Stromal cell of bone marrow (primary cell): ENCODE measurements at places on chromosomes 13 and 19.

GRCh38 chr13:107447591-107447990 lies 767.7 kb downstream of the LIG4 start:
- DNase-seq = no peak

GRCh38 chr19:55623561-55623960 lies 805 bp downstream of the ZNF784 start:
- no peak for DNase-seq

GRCh38 chr13:35787937-35788336 lies 311.4 kb upstream of the MAB21L1 start:
- DNase-seq = no peak

GRCh38 chr19:38946229-38947010 lies 15.7 kb downstream of the MRPS12 start:
- DNase-seq = no peak

DNA sequence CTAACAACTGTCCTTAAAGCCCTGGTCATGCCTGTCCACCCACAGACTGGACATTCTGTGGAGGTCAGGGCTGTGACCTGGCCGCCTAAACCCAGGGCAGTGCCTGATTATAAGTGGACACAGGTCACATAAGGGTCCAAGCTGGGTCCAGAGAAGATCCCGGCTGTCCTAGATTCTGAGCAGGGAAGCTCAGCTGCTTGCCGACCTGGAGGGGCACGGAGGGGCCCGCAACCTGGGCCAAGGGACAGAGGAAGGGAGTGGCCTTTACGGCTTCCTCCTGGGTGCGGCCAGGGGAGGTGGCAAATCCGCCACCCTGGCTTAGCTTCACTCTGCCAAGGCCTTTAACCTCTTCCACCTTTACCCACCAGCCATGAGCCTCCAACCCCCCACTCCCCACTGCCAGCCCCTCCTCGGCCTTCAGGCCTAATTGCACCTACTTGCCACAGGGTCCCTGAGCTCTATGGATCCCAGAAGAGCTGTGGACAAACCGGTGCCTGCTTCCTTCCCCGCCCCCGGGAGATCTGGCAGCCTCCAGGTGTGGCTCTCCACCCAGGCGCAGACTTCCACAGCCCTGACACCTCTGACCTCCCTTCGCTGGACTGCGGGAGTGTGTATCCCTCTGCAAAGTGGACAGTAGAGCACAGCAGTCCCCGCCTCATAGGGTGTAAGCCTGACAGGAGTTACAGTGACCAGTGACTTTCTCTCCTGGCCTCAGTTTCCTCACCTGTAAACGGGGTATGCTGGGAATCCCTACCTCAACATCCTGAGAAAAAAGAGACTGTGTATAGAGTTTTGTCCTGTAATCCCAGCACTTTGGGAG lies 1.7 kb downstream of the CD320 start:
- no peak for DNase-seq

DNA sequence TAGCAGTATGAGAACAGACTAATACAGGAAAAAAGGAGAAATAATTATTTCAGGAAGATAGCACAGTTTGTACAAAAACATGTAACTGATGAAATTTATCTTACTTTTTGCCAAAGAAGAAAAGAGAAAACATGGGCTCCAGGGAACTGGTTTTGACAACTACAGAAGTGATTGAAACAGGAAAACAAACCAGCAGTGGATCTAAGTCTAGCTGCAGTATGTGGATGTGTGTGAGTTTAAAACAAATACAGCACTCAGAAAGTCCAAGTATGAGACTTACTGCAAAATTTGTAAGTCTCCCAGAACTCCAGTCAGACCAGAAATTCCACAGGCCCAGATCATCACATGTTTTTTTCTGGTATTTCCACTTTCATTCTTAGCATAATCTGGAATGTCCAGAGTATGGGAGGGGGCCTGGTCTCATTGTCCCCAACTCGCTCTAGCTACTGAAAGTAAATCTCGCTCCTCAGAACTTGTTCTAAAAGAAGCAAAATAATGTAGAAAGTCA lies 259.5 kb downstream of the NHLRC3 start:
- no peak for DNase-seq

DNA sequence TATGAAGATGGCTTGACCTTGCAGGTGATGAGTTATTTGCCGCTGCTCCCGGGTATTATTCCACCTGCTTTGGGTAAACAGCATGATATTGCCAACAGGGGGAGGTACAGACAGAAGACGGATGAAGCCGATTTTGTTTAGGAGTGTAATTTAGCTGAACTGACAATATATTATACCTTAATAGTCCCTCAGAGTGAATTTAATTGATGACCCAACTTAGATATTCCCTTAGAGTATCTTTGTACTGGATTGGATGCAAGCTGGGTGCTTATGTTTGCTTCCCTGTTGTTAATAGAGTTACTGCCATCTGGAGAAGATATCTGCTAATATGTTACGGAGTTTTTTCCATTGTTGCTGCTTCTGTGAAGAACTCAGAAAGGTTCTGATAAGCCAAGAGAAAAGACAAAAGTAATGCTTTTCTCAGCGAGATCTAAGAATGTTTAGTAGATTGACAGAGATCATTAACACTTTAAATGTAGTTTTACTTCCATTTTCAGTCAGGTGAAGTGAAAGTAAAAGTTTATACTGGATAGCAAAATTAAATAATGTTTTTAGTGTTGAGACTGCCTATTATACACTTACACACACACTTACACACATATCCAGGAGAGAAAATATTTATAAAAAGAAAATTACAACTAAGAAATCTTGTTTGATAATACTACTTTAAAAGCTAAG lies 2220.8 kb upstream of the PCDH20 start:
- DNase-seq = peak; percentile 2

GRCh38 chr19:33559996-33560395 lies 38.4 kb upstream of the PEPD start:
- no peak for DNase-seq

- DNase-seq = no peak
Observed at GRCh38 chr13:44142540-44142867, 231.1 kb upstream of the SERP2 start.
